Stimulated activated CD4-positive, alpha-beta T cell treated with anti-CD3 and anti-CD28 coated beads, Interleukin-15, amount 100 ng/mL, for 24 hours (primary cell): ENCODE measurements at places on chromosomes 2 and 18.

GRCh38 chr18:6793455-6793854 lies 63.9 kb downstream of the ARHGAP28 start:
- no peak for DNase-seq

GRCh38 chr18:76399613-76400391 lies 95.2 kb downstream of the ZNF516 start:
- no peak for DNase-seq

GRCh38 chr2:203453858-203454451 lies 81.1 kb downstream of the RAPH1 start:
- peak; percentile 21 for DNase-seq

DNA sequence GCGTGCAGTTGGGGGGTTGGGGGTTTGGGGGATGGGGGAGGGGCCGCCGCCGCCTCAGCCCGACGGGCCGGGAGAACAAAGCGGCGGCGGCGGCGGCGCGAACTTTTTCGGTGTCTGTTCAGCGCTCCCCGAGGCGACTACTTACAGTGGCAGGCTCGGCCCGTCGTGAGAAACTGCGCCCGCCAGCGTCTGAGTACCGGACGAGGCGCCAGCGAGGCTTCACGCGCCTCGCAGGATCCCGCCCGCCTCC lies 172 bp downstream of the PRKD3 start:
- DNase-seq = peak; percentile 73

DNA sequence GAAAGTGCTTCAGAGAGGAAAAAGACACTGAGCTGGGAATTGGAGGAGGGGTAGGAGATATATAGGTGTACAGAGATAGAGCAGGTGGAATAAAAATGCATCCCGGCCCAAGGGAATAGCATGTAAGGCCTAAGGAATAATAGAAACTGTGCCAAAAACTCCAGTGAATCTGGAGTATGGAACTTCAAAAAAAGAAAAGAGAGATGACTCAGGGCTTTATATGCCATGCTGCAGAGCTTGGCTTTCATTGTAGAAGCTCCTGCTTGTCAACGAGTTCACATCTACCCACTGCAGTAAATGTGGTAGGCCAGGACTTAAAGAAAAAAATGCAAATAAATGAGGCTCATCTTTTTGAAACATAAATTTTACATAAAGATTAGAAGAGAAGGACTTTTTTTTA lies 131.8 kb downstream of the MREG start:
- DNase-seq = no peak

DNA sequence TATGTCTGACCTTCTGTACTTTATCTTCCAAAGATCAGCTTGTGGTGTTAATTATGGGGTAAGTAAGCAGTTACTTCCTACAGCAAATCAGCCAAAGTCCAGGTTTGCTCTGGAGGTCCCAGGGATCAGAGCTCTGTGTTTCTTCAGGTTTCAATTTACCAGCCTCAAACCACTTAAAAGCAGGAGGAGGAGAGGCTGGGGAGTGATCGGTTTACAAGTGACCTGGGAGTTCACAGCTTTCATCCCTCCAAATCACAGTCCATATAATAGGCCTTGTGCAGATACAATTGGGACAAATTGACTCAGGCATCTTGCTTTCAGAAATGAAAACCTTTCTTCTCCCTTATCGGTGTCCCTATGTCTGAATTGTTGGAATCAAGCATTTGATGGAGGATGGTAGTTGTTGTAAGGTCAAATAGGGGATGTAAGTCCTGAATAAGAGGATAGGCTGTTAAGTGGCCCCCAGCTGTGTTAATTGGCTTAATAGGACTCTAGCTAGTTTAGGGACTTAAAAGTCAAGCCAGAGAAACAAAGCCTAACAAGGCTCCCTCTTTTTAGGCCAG lies 188.0 kb upstream of the NT5C1B start:
- no peak for DNase-seq

GRCh38 chr18:48347756-48348326 lies 61.3 kb downstream of the ZBTB7C start:
- DNase-seq = no peak

DNA sequence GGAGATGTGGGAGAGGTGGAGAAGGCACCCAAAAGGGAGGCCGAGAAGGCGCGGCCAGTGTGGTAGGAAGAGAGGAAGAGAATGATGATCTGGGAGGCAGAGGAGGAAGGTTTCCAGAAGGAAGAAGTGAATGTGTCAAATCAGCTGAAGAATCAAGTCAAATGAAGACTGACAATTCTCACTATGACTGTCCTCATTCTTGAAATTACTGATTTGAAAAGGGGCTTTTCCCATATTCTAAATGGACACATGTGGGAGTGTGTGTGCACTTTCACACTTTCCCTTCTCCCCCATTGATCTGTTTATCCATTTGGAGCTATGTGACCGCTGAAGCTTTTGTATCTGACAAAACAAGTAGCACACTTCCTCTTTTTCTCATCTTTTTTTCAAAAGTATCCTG lies 6.1 kb downstream of the AFF3 start:
- no peak for DNase-seq

DNA sequence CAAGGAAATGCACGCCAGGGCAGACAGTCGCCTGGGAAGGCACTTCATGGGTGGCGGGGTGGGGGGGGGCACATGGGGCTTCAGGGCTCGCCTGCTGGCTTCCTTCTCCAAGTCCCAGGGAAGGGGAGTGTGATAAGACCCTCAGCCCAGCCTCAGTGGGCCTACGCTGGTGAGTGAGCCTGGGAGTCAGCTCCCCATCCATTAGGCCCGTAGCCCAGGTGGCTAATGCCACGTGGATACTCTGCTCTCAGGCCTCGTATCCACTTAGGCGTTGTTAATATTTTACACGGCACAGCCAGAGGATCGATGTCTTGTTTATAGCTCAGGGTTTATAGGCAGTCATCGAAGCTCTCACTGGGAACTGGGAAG lies 47.1 kb downstream of the KCNIP3 start:
- no peak for DNase-seq

- no peak for DNase-seq
Observed at GRCh38 chr2:155651851-155652250, 680.7 kb downstream of the NR4A2 start.

GRCh38 chr18:23135550-23136325 lies 453 bp downstream of the CABLES1 start:
- peak; percentile 37 for DNase-seq

DNA sequence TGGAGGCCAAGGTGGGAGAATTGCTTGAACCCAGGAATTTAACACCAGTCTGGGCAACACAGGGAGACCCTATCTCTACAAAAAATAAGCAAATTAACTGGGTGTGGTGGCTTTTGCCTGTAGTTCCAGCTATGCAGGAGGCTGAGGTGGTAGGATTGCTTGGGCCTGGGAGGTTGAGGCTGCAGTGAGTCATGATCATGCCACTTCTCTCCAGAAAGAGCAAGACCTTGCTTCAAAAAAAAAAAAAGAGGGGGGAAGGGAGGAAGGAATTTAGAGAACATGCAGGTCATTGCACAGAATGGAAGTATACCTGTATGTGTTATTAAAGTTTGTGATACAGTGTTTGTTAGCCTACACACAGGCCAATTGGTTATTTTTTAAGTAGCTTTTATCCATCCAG lies 25.8 kb downstream of the PKP4 start:
- DNase-seq = no peak

- no peak for DNase-seq
Observed at GRCh38 chr2:11773111-11773510, 26.7 kb downstream of the LPIN1 start.

DNA sequence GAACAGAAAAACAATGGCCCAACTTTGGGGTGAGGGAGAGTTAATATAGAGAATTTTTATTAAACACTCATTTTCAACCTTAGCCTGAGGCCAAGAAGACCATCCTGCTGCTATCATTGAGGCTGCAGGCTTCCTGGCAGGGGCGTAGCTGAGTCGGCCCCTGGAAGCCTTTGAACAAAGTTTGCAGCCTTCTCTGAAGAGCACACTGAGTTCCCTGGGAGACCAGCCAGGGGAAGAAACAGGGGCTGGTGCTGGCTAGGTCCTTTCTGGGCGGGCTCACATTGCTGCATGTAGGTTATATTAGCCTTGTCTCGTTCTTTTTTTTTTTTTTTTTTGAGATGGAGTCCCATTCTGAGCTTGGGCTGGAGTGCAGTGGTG lies 126.8 kb upstream of the HS6ST1 start:
- DNase-seq = no peak

DNA sequence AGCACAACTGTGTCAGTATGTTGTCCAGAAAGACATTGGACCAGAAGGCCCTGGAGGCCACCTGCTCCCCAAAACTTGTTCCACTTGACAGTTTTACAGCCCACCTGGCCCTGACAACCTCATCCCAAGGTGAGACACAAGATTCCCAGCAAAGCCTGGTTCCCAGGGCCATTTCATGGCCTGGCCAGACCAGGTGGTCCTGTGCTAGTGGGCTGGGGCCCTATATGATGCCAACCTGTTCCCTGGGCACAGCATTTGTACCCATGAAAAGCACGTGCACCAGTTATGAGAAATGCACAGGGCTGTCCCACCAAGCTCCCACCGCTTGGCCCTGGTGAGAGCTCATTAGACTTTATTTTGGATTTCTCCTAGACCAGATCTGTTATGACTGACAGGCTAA lies 6.0 kb upstream of the SP140L start:
- DNase-seq = no peak

DNA sequence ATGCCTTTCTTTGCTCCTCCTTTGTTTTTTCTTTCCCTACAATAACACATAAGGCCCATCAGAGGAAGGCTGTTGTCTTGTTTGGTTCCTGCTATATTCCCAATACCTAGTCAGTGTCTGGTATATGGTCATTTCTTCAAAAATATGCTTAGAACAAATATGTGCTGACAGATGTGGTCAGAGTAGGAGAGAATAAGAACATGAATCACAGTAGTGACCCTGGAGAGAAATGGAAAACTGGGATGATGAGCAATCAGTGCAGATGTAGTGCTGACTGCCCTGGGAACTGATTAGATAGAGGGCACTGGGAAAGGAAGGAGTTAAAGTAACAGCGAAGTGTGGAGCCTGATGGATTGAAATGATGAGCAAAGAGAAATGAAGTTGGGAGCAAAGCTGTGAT lies 189.4 kb upstream of the LHCGR start:
- no peak for DNase-seq

DNA sequence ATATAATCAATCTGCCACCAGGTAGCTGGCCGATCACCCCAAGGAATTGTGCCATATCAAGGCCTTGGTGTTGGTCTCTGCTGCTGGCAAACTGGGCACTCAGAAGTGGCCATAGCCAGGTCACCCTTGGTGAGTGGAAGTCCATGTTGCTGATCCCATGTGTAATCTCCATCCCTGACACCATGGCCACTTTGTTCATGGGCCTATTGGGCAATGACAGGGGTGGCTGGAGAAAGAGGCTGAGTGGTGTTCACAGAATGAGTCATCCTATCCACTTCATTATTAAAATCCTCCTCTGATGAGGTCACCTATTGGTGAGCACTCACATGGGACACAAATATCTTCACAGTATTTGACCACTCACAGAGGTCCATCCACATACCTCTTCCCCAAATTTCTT lies 26.7 kb upstream of the CD226 start:
- no peak for DNase-seq

DNA sequence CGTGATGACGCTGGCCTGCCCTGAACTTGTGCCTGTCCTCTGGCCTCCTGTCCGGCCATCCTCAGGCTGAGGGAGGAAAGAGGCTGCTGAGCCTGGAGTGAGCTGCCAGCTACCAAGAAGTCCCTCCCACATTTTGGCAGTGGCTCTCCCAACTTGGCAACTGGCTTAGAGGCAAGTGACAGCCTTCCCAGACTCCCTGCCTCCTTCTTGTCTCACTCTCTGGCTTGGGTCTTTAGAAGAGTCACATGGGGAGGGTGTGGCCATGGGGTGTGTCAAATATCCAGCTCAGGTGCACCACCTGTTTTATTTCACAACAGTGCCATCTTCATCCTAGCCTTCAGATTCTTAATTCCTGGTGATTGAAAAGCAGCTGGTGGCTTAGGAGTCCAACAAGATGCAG lies 222.9 kb downstream of the PRKCE start:
- DNase-seq = no peak

GRCh38 chr2:69089998-69090397 lies 77.0 kb downstream of the ANTXR1 start:
- no peak for DNase-seq

GRCh38 chr2:225930687-225931086 lies 531.2 kb downstream of the NYAP2 start:
- no peak for DNase-seq

- no peak for DNase-seq
Observed at GRCh38 chr2:200786826-200787225, 24.9 kb upstream of the BZW1 start.

DNA sequence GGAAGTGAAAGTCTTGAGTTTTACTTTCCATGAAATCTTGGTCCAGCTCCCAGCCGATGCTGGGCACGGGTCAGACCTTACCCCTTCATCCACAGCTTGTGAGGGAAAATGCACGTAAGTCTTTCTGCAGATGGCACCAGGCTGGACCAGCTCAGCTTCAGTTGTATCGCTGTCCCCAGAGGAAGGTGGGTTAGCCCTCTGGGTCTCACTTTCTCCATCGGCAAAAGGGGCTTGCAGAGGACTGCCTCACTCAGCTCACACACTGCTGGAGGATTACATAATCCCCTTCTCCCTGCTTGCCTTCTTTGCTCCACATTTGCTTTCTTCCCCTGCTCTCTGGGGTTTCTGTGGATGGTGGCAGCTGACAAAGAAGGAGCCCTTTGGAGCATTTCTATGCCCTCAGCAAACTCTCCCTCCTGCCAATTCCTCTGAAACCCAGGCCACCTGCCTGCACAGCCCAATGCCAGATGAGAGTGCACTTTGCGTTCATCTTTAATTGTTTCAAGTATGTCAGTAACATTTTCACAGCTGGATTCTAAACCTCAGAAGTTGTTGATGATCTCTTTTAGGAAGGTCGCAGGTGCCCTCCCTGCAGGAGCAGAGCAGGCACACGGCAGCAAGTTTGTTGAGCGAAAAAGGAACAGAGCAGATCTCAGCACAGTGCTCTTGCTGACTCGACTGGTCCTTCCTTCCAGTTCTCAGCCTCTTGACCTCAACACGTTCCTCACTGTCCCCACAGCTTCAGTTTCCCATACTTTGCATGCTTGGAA lies 155.6 kb upstream of the GLI2 start:
- DNase-seq = no peak

DNA sequence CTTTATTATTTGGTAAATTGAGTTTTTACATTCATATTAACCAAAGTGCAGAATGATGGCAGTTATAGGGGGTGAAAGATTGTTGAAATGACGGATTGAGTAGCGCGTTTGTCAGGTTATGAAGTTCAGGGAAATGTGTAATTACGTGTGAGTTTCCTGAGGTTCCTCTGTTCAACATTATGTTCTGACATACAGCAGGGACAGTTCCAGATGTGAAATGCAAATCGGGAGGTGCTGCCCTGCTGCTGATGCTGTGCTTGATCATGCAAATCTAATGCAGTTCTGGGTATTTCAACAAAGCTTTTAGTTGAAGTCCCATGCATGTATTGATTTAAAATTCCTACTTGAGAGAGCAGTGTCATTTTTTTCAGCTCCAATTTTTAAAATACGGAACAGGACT lies 57.9 kb downstream of the CDH7 start:
- no peak for DNase-seq
